Breast epithelium (tissue), 4 donors: ENCODE measurements at places on chromosomes 7 and 10.
A peak's percentile ranks its signal among the peaks of the same experiment; 100 is the strongest.

GRCh38 chr10:118409295-118409694, 67.2 kb upstream of the FAM204A start:
- DNase-seq, result no peak

GRCh38 chr10:118720685-118721538, 33.9 kb downstream of the CACUL1 start:
- DNase-seq, result peak; percentile 53

GRCh38 chr7:23020742-23021401, 6.9 kb upstream of the HYCC1 start:
- no peak for DNase-seq

- DNase-seq, result no peak
Observed at GRCh38 chr10:56319386-56319785, 41.7 kb downstream of the ZWINT start.

DNA sequence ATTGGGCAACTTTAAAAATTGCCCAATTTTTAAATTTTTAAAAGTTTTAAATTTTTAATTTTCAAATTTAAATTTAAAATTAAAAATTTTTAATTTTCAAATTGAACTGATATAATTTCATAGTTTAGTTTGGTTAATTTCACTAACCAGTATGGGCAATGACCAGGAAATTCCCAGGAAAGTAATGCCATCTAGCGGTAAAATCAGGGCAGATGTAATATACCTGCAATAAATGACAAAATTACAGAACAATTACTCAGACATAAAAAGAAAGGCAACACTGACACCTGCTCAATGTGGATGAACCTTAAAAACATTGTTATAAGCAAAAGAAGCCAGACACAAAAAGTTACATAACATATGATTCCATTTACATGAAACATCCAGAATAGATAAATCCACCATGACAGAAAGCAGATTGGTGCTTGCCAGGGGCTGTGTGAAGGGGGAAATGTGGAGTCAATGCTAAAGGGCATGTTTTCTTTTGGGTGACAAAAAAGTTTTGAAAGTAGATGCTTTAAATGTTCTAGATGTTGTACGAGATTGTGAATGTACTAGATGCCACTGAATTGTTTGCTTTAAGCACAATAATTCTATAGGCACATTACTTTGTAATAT, 28.6 kb upstream of the SLC16A12 start:
- no peak for DNase-seq

- DNase-seq, result no peak
Observed at GRCh38 chr7:78690174-78690573, 763.3 kb downstream of the MAGI2 start.

GRCh38 chr7:140722254-140722653, 25.7 kb downstream of the NDUFB2 start:
- no peak for DNase-seq

DNA sequence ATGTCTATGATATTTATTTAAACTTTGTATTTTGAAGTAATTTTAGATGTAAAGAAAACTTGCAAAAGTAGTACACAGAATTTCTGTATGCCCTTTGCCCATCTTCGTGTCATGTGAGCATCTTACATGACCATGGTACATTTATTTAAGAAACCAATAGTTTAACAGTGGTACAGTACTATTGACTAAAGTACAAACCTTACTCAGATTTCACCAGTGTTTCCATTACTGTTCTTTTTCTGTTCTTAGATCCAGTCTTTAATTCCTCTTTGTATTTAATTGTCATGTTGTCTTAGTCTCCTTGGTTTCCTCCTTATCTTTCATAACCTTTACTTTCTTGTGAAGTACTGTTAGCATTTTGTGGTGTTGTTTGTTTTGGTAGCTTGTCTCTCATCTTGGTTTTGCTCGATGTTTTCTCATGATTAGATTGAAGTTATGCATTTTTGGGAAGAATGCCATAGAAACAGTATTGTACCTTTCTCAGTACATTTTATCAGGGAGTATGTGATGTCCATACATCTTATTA, 24.1 kb downstream of the TAX1BP1 start:
- DNase-seq, result no peak

- DNase-seq, result no peak
Observed at GRCh38 chr7:2138146-2138765, 94.5 kb downstream of the MAD1L1 start.

DNA sequence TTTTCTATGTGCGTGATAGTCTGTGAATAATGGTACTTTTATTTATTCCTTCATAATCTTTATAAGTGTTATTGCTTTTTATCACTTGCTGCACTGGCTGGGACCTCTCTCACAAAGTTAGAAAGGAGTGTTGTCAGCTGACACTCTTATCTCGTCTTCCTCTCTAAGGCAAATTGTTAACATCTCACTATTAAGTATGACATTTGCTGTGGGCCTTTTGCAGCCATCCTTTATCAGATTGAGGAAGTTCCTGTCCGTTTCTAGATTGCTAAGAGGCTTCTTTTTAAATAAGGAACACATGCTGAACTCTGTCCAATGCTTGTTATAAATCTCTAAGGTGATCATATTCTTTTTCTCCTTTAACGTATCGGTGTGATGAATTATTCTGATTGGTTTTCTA, 27.4 kb upstream of the DIP2C start:
- DNase-seq, result no peak

GRCh38 chr10:8543361-8544056, 489.0 kb downstream of the GATA3 start:
- peak; percentile 86 for DNase-seq

- no peak for DNase-seq
Observed at GRCh38 chr10:25304606-25305005, 129.8 kb downstream of the GPR158 start.

- no peak for DNase-seq
Observed at GRCh38 chr7:69652947-69653701, 54.8 kb downstream of the AUTS2 start.

GRCh38 chr7:143505838-143506237, 28.2 kb downstream of the TAS2R41 start:
- DNase-seq, result no peak

GRCh38 chr10:60977161-60978122, 33.5 kb upstream of the RHOBTB1 start:
- no peak for DNase-seq

DNA sequence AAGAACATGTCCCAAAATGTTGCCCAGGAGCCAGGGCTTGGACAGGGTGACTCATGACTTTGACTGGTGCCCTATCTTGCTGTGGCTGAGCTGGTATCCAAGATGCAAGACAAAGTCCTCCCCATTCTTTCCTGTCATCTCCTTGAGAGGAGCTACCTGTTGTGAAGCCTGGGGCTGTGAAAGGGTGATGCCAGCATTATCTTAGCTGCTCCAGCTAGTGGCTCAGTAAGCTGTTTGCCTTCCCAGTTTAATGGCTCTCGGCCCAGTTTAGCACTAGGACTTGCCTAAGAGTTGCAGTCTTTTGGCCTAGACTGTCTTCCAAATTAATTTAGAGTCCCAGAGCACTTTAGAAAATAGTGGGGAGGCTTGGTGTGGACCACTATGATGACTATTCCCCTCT, 424.3 kb upstream of the NRG3 start:
- no peak for DNase-seq

DNA sequence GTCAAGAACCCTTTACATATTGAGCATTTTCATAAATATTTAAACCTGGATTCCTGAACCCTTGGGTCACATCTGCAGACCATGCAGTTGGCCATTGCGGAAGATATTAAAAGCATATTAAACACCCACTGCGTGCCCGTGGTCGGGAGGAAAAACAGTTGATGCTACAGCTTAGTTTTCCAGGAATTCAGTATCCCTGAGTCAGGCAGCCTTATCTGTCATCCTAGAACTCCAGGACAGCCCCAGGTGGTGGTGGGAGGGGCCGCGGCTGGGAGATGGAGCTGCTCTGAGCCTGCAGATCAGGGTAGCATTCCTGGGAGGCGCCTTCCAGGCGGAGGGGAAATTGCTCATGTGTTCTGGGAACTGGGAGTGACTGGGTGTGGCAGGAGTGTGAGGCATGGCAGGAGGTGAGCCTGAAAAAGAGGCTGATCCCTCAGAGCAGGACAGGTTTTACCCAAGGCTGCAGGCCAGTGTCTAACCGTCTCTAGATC, 222.9 kb upstream of the SH2B2 start:
- no peak for DNase-seq

GRCh38 chr7:134941185-134941900, 45.0 kb upstream of the AGBL3 start:
- DNase-seq, result peak; percentile 39

DNA sequence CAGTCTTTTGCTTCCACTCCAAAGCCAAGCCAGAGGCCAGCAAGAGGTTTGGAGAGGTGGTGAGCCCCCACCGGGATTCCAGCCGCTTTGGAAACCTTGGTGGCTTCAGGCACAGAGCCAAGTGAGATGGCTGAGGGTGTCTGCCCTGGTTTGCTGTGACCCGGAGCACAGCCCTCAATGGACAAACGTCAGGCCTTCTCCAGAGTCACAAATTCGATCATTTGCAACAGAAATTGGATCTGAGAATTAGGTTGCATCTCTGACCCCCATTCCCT, 885 bp upstream of the NKX1-2 start:
- DNase-seq, result no peak

- DNase-seq, result no peak
Observed at GRCh38 chr10:119403921-119404320, 138.6 kb downstream of the RGS10 start.

DNA sequence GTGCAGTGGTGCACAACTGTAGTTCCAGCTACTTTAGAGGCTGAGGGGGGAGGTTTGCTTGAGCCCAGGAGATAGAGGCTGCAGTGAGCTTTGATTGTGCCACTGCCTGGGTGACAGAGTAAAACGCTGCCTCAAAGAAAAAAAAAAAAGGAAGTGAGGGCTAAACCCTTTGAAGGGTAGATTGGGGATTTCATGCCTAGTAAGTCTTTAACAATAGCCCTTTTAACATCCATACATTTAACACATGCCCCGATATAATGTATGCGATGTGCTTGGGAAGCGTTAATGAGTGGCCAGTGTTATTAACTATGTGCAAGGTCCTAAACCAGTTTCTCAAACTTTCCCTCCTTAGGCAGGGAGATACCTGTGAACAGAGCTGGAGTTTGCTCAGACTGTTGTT, 229.2 kb upstream of the HPS1 start:
- DNase-seq, result no peak

DNA sequence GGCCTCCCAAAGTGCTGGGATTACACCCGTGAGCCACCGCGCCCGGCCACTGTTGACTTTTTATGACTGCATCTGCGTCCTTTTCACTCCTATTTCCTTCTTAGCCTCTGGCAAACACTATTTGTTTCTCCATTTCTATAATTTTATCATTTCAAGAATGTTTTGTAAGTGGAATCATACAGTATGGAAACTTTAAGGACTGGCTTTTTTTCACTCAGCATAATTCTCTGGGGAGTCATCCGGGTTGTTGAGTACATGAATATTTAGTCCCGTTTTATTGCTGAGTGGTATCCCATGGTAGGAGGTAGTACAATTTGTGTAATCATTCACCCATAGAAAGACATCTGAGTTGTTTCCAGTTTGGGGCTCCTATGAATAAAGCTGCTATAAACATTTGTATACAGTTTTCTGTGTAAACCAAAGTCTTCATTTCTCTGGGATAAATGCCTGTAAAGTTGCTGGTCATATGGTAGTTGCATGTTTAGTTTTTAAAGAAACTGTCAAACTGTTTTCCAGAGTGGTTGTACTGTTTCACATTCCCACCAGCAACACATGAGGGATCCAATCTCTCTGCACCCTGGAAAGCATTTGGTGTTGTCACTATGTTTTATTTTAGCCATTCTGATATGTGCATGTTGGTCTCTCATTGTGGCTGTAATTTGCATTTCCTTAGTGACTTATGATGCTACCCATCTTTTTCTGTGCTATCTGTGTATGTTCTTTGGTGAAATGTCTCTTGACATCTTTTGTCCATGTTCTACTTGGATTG, 139.6 kb upstream of the EEPD1 start:
- no peak for DNase-seq

DNA sequence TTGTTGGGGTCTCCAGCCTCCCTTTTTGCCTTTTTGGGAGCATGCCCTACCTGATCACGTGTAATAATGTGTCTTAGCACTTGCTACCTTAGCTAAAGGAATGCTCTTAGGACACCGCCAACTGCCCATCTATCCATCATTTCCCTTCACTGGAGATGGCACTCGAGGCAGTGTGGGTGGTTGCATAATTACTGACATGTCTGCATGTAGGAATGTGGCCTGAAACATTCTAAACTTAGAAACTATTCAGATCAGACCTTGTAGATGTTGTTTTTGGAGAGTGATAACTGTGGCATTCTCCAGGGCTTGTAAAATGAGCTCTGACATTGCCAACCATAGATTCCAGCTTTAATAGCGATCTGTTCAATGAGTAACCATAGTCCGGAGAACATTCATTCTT, 365.8 kb downstream of the BBS9 start:
- DNase-seq, result no peak

GRCh38 chr10:77514870-77515269, 122.7 kb downstream of the KCNMA1 start:
- no peak for DNase-seq

DNA sequence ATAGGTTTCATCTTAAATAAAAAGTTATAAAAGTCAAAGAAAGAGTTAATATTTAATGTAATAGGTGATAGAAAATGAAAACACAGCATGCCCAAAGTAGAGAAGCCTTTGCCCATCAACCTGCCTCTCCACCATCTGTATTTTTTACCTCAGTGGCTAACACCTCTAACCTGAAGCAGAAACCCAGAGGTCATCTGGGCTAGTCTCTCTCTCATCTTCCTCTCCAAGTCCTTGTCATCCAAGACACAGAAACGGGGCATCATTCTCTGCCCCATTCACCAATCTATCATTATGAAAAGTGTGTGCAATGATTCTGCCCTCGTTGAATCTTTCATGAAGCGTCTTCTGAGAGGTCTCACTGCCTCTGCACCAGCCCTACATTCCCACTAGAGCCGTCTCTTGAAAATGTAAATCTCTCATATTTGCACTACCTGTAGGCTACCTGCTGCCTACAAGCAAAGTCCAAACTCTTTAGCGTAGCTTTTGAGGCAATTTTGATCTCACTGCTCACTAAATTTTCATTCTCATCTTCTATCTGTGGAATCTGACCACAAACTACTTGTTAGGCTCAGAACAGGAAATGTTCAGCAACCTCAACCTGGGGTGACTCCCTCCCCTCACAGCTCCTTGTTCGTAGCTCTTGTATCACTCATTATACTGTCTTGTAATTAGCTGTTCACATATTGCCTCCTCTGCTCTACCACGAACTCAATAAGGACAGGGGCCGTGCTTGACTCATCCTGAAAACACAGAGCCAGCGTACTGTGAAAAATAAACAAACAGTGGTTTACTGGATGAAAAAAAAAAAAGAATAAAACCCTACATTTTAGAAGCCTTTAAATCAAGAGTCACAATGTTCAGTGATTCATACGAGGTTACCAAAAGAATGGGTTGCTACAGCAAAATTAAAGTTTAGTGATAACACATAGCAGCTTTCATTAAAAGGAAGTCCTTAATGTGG, 83.1 kb downstream of the CTNNA3 start:
- no peak for DNase-seq

- no peak for DNase-seq
Observed at GRCh38 chr7:31022726-31023125, 29.4 kb upstream of the ADCYAP1R1 start.

- no peak for DNase-seq
Observed at GRCh38 chr7:54981913-54982312, 36.9 kb upstream of the EGFR start.

- DNase-seq, result no peak
Observed at GRCh38 chr7:125563557-125563956, 633.9 kb upstream of the POT1 start.

- DNase-seq, result no peak
Observed at GRCh38 chr7:132877573-132877972, 204.3 kb downstream of the CHCHD3 start.

- DNase-seq, result no peak
Observed at GRCh38 chr10:93039721-93040120, 20.9 kb upstream of the CYP26C1 start.

GRCh38 chr7:107506674-107507339, 37.0 kb downstream of the GPR22 start:
- peak; percentile 45 for DNase-seq
